ENCODE measurements at places on chromosomes 4 and X.

- DNase-seq, result no peak
Observed at GRCh38 chr4:183989461-183989860, 84.4 kb downstream of the STOX2 start.

- DNase-seq, result no peak
Observed at GRCh38 chr4:76670631-76671030, 227.3 kb downstream of the SOWAHB start.

DNA sequence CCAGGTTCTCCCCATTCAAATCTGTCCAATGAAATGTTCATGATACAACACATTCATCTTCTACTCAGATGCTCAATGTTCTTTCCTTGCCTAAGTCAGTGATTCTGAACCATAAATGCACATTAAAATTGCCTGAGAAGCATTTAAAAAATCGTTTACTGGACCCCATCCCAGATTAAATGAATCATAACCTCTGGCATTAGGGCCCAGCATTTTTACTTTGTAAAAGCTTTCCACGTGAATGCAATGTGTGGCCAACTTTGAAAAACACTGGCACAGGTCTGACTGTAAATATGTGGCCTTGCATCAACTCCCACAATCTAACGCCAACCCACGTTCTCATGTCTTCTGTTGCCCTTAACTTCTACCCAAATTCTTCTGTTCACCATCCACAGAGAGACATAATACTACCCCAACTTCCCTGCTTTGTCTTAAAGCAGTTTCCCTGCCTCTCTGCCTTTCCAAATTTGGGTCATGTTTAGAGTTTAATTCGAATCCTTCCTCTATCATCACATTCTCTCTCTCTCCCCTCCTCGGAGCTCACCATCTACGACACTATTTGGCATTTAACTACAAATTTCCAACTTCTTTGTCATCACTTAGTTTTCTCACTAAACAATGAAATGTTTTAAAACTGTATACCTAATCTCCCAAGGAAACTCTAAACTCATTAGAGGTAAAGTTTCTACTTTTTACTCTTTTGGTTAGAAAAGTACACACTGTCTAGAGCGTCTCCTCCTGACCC is 78.7 kb downstream of the PRKG2 start:
- no peak for DNase-seq

DNA sequence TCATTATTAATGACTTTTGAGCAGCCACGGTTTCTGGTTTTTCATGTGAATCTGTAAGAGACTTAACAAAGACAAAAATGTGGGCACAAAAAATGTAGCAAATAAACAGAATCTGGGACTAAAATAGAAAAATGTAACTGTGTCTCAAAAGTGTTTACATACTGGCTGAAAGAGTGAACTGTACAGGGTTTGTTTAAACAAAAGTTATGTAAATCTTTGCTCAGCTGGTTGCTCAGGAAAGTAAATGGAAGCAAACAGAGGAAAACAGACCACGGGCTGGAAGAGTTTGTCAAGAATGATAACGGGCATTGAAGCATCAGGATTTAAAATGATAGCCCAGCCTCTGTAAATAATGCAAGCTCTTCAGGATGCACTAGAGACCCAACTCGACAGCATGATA is 921.8 kb upstream of the FTHL17 start:
- no peak for DNase-seq

- no peak for DNase-seq
Observed at GRCh38 chr4:826508-827208, 729 bp upstream of the CPLX1 start.

- DNase-seq, result no peak
Observed at GRCh38 chr4:107691378-107691777, 28.7 kb downstream of the PAPSS1 start.

DNA sequence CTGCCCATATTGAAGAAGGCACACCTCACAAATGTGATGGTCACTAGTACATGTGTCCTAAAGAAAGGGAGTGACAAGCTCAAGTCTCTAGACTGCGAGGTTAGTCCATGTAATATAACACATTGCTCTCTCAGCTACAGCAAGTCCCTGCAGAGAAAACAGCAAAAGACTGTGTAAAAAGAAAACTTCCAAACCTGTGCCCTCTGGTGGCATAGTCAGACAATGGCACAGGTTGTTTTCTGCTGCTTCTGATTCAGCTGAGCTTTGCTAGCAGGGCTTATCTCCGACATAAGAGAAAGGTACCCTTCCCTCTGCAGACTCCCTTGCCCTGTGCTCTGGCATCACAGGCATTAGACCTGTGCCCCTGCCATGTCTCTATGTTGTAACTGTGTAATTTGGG is 1.4 kb upstream of the SERPINA7 start:
- DNase-seq, result no peak

DNA sequence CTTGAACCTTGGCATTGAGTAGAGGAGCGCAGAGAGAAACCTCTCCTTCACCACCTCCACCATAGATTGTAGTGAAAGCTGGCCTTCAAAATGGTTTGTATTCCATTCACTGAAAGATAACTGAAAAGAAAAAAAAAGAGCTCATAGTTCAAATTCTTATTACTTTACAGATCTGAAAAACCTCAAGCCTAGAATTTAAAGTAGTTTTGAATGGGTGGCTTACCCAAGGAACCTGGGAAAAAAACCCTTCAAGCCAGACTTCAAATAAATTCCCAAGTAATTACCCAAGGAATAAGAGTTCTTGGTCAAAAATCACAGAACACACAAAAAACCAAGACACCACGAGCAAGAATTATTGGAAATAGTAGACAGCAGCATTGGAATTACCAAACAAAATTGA is 83.6 kb upstream of the TMEM33 start:
- no peak for DNase-seq

DNA sequence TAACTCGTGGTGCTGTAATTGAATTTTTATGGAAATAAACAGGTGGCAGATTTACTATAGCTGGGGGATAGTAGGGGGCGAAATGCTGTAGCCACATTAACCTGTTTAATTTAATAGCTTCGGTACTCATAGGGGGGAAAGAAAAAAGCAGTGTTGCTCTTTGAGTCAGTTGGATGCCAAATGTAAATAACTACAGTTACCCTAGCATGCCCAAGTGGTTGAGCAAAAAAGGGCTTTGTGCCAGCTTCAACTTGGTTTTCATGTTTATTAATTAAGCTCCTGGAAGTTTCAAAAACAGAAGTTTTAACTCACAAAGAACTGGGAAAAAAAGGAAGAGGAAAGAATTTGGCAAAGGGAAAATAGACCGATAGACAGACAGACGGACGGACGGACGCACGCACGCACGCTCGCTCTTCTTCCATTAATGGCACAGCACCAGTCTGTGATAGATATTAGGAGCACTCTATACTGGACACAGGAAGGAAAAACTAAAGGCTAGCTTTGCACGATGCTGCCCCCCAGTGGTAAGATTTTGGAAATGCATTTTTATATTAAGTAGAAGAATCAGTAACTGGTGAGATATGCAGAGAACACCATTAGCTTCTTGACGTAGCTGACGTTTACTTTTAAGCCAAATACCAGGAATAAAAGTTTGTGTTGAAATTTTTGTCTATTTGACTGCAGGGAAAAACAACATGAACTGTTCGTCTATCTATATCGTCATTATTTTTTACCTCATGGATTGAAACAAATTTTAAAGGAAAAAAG is 151.8 kb downstream of the SLC7A11 start:
- DNase-seq, result peak; percentile 53

GRCh38 chrX:111511477-111511876 is at the start of gene SERTM2:
TSS of gene SERTM2 (plus strand) at chrX:111511645. CDS start at chrX:111518858, 7,213 bp downstream.
- DNase-seq, result no peak

GRCh38 chr4:7034262-7035081 is 8.7 kb upstream of the TADA2B start:
- DNase-seq, result no peak

DNA sequence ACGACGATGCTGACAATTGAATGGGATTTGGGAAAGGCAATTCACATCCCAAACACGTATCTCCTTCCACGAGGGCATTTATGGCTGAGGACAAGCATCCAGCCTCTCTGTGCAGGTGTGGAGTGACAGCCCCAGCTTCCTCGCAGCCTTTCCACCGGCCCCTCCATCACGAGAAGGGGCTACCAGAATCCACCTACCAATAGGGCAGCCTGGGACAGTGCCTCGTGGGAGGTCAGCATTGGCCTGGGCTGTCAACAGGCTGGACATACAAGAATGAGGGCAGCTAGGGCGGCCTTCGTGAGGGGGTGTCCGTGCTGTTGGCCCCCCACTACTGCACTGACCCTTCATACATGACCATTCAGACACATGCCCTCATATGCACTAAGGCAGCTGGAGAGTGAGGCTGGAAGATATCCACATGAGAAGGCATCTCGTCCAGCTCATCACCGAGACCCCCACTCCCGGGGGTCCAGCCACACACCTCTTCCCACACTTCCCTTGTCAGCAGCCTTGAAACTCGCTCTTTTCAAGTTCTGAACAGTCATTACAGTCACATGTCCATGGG is 81.0 kb upstream of the ADRA2C start:
- no peak for DNase-seq

DNA sequence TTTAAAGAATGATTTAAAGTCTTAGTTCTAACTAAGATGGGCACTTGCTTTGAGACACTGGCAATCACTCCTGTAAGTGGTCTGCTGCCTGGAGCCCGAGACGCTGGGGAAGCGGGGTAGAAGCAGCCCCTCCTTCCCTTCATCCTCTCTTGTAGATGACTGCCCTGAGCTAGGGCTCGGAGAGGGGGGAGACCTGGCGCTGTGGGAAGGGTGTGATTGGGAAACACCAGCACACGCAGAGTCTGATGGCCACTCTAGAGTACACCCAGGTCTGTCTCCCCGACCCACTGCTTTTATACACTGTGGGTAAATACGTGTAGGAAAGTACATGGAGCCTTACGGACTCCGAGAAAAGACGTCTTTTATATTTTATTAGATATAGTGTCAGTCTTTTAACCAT is 24.0 kb downstream of the LRP2BP start:
- no peak for DNase-seq

DNA sequence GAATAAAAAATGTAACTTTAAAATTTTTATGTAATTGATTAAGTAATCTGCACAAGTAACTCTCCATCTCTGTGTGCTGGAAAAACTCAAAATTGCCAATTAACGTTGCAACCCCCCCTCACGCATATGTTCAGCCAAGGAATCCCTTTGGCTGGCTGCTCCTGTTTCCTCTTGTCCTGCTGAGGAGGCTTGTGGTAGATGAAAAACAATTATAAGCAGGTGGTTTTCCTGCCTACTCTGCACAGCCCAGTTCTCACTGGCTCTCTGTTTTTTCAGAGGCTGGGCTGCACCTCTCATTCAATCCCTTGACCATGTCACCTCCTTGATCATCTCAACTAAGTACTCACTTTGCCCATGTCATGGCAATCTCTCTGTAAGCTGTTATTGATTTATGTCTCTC is 1068.4 kb downstream of the ARAP2 start:
- no peak for DNase-seq

- DNase-seq, result no peak
Observed at GRCh38 chr4:109079731-109080130, 222.7 kb downstream of the COL25A1 start.

GRCh38 chr4:25913056-25913850 is 767 bp upstream of the SMIM20 start:
- DNase-seq, result peak; percentile 34

DNA sequence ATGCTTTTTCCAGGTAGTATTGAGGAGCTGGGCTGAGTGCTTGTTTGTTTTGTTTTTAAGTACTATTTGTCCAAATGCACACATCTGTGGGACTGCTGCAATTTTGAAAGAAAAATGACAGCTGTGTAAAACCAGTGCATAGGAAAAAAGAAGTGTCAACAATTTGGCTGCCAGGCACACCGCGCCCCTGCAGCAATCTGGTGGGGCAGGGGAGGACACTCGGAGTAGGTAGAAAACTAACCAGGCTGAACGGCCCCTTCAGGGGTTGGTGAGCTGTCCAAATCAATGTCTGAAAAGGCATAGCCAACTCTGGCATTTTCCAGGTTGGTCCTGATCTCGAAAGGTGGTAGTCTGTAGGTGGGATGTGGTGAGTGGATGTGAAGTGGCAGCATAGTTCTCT is 1.1 kb downstream of the LDOC1 start:
- no peak for DNase-seq

DNA sequence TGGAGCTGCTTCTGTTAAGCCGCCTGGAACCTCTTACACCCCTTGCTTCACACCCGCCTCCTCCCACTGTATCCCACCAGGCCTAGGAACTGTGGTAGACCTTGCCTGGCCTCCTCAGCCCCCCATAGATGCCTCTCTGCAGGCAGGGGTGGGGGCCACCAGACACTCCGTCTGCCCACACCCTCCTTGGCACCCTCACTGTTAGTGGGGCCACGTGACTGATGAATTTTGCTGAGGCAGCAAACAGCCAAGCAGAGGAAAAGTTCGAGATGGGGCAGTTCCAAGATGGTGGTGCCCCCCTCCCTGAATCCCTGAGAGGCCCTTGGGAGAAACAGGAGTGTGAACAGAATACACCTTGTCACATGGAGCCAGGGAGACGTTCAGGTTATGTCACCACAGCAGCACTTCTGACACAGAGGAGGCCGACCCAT is 41.2 kb upstream of the C4orf50 start:
- DNase-seq, result no peak

GRCh38 chr4:26692014-26692726 is 108.3 kb downstream of the TBC1D19 start:
- no peak for DNase-seq

DNA sequence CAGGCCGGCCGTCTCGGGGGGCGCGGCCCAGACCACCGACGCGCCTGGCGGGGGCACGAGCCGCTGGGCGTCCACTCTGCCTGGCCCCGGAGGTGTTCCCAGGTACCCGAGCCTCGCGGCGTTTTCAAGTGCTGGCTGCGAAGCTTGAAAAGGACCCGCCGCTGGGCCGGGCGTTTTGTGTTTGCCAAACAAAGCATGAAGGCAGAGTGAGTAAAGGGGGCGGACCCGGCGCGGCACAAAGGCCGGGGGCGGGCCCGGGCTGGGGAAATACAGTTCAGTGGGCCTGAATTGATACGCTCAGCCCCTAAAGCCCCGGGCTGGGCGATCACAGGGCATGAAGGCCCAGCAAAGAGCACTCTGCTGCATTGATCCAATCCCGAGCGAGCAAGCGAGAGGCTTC is 65.4 kb downstream of the SOX3 start:
- DNase-seq, result no peak

GRCh38 chrX:31039327-31039711 is 32.5 kb downstream of the FTHL17 start:
- DNase-seq, result no peak

- DNase-seq, result no peak
Observed at GRCh38 chr4:98873059-98873458, 55.9 kb downstream of the EIF4E start.

- DNase-seq, result no peak
Observed at GRCh38 chr4:182193311-182193710, 49.9 kb upstream of the TENM3 start.

DNA sequence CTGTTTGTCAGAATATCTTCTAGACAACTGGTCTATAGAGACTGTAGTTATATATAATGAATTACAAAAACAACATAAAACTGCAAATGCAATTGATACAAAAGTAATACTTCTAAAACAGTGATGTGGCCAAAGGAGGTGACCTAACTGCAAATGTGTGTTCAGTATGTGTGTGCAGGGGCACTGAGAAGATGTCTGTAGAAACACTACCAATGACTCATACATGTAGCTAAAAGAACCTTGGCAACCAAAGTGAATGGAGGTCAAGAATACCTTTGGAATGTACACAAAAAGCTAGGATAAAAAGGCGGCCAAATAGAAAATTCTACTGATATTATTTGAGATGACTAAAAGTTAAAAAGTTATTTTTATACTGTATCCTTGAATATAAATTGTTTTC is 261.8 kb downstream of the CAMK2D start:
- DNase-seq, result no peak

GRCh38 chr4:140078366-140078765 is 75.6 kb downstream of the MAML3 start:
- DNase-seq, result no peak
